ENCODE measurements at places on chromosomes 13 and 19. TPM values are rescaled to one million over a fixed set of nuclear protein-coding genes. Genes with fewer than 3 reads are reported as not detected.

Gene KCNJ14
- total RNA-seq, result 1.7 TPM

Gene ZFP36
- 676 TPM for total RNA-seq

Gene SMAD9
- total RNA-seq, result not detected

Gene MAP2K7
- total RNA-seq, result 23.2 TPM

Gene TMEM59L
- total RNA-seq, result not detected
